GM18507 (cell line): ENCODE measurements at places on chromosomes 5 and 9.

GRCh38 chr5:3661755-3662296 is 66.2 kb downstream of the IRX1 start:
- DNase-seq = no peak

GRCh38 chr5:119808474-119808873 is 179.1 kb downstream of the FAM170A start:
- DNase-seq = no peak

DNA sequence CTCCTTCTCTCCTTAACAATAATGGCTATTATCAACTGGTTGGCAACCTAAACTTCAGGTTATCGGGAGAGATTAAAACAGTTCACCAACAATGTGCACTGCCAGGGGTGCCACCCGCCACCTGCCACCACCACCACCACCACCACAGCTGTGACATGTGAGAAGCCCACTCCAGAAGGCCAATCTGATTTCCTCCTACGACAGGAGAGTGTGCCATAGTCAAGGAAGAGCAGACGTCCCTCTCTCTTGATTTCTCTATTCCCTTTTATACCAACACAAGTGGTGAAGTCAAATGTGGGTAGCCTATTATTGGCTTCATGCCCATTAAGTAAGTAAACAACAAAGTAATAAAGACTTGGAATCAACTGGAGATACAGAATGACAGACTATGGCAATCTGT is 22.4 kb downstream of the GNAQ start:
- DNase-seq = no peak

DNA sequence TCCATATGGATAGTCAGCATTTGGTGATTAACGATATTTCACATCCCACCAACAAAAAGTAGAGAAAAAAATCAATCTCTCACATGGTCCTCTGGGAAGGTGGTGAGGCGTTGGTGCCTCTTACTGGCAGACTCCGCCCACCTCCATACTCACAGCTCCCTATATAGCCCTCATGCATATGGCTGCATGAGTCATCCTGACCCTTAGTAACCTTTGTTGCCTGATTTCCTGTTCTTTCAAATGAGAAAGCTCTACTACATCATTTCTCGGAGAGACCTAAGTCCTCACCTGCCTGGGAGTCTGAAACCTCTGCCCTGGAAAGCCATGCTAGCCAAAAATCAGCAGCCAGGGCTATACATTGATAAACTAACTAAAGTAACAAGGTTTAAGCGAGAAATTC is 33.3 kb upstream of the ABCA1 start:
- DNase-seq = no peak

- DNase-seq = no peak
These were observed 4.4 kb downstream of the MPDZ start for GRCh38 chr9:13274886-13275641.

DNA sequence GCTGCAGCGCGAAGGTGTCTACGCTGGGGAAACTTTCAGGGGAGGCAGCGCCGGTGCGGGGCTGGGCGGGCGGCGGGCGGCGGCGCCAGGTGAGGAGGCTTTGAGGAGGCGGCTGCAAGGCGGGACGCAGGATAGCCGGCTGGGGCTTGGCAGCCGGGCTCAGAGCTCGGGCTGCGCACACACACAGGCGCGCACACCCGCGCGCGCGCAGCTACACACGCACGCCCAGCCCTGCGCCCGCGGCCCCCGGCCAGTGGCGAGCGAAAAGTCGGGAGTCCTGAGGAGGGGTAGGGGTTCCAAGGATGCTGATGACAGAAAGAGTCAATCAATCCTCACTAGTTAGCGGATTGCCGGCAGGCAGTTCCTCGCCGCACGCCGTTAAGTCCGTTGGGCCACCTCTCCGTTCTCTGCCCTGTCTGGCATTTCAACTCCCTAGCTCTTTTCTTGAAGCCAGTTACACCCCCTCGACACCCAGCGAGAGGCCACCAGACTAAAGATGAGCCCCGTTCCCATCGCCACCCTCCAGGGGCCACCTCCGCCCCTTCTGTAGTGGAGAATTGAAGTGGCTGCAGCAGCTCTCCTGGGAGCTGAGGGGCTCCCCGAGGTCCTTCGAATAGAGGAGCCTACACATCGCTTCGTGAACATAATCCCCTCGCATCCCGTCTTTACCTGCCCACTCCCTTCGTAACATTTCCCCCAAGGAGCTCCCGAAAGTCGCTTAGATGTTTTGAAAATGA is 1640.3 kb upstream of the C9orf72 start:
- DNase-seq = no peak
